ENCODE measurements at places on chromosomes 6 and 20.

DNA sequence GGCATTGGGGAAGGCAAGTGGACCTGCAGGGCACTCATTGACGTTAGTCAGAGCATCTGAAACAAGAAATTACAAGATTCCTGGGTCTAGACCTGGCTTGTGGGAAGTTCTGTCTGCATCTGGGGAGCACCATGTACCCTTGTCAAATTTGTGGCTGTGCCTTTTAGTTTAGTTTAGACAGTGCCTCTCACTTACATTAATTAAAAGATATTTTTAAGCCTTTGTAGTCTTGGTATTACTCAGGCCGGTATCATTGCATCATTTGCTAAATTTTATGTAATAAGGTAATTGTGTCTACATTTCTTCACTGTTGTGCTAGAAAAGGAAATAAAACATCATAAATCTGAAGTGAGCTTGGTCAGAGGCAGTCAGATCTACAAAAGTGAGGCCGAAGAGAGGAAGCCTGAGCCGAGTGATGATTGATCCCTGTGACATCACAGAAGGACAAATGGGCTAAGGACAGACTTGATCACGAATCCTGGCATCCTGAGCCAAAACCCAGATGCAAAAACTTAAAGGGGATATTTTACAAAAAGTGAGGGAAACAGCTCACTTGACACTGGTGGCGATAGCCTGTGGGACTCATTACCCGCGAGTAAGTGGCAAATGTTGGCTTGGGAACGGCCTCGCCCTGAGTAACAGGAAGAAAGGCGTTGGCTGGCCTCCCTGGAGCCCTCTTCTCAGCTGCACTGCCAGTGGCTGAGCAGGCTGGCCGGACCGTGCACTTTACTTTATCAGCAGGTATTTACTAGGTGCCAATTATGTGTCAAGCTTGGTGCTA is 106.5 kb downstream of the TCP11 start:
- no peak for DNase-seq

DNA sequence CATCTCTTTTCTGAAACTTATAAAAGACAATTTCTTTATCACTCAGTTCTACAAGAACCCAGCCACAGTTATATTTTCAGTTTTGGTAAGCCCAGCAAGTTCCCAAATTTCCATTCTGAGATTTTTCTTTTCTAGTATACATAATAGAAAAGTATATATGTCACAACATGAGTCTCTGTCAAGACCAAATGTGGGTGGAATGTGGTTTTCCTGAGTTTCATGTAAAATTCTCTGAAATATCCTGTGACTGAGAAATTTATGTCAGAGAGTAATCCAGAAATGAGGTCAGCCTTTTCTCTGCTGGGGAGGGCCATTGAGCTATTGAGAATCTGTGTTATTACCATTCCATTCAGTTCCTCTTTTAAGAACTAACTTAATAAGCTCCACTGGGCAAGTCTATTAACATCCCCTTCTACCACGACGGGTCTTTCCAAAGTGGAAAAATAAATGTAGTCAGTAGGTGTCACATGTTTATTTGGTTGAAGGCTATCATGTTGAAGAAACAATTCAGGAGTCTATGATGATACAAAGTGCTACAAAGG is 100.7 kb upstream of the HMGN3 start:
- no peak for DNase-seq

- DNase-seq: no peak
Observed at GRCh38 chr20:9269280-9269971, 200.5 kb downstream of the PLCB4 start.

GRCh38 chr6:109609737-109610136 is 81.3 kb downstream of the AK9 start:
- no peak for DNase-seq

GRCh38 chr6:135311446-135312200 is 130.5 kb downstream of the MYB start:
- DNase-seq: peak; percentile 97

- DNase-seq: no peak
Observed at GRCh38 chr6:125918681-125919566, 37.6 kb upstream of the HINT3 start.

- no peak for DNase-seq
Observed at GRCh38 chr6:137821491-137821890, 45.6 kb upstream of the TNFAIP3 start.

- DNase-seq: no peak
Observed at GRCh38 chr6:144847916-144848315, 562.8 kb downstream of the UTRN start.

GRCh38 chr20:56468316-56469076 is at the start of gene RTF2:
RTF2 (plus strand) TSS chr20:56468627; CDS start chr20:56468698, 71 bp downstream.
- peak; percentile 86 for DNase-seq

DNA sequence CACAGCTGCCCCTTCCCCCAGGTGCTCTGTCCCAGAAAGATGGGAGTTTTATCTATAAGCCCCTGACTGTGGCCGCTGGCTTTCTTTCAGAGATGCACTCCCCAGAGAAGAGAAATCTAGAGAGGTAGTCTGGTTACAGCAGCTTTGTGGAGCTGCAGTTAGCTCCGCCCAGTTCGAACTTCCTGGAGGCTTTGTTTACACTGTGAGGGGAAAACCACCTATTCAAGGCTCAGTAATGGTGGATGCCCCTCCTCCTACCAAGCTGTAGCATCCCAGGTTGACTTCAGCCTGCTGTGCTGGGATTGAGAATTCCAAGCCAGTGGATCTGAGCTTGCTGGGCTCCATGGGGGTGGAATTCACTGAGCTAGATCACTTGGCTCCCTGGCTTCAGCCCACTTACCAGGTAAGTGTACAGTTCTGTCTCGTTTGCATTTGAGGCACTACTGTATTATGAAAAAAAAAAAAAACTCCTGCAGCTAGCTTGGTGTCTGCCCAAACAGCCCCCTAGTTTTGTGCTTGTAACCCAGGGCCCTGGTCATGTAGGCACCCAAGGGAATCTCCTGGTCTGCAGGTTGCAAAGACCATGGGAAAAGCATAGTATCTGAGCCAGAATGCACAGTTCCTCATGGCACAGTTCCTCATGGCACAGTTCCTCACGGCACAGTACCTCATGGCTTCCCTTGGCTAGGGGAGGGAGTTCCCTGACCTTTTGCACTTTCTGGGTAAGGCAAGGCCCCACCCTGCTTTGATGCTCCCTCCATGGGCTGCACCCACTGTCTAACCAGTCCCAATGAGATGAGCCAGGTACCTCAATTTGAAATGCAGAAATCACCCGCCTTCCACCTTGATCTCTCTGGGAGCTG is 275.0 kb downstream of the CENPW start:
- no peak for DNase-seq

DNA sequence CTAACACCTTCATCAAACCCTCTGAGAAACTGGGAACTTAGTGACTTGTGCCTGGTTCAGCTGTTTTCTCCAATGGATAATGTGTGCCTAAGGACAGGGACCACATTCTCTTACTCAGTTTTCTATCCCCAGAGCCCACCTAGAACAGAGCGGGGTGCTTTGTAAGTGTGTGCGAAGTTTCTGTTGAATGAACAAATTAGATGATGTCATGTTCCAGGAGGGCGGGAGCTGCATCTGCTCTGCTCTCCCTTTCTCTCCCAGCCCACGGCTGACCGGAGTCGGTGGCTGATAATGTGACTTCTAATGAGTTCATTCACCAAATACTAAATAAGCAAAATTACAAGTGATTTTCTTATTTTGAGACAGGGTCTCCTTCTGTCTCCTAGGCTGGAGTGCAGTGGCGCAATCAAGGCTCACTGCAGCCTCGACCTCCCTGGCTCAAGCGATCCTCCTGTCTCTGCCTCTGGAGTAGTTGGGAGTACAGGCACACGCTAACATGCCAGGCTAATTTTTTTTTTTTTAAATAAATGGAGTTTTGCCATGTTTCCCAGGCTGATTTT is 60.7 kb upstream of the FNDC1 start:
- DNase-seq: no peak

- no peak for DNase-seq
Observed at GRCh38 chr6:46329568-46329967, 158.8 kb upstream of the ENPP5 start.

DNA sequence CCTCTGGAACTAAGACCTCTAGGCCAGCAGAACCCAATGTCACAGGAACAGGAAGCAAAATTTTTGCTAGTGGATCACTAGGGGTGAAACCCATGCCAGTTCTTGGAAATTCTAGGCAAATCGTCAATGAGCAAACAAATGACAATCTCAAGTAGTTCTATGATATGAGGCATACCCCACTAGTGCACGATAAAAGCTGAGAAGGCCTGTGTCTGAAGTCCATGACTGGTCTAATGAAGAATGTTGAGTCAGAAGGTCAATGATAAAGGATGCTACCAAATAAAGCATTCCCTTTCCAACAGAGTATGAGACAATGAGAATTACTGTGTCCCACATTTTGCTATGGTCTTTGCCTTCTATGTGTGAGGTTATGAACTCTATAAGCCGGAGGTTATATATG is 149.4 kb upstream of the NOX3 start:
- DNase-seq: no peak

GRCh38 chr6:56808871-56809359 is 146.0 kb upstream of the BEND6 start:
- no peak for DNase-seq

- peak; percentile 27 for DNase-seq
Observed at GRCh38 chr20:12966468-12967085, 42.2 kb upstream of the SPTLC3 start.

- no peak for DNase-seq
Observed at GRCh38 chr6:35385457-35386202, 43.3 kb downstream of the PPARD start.

DNA sequence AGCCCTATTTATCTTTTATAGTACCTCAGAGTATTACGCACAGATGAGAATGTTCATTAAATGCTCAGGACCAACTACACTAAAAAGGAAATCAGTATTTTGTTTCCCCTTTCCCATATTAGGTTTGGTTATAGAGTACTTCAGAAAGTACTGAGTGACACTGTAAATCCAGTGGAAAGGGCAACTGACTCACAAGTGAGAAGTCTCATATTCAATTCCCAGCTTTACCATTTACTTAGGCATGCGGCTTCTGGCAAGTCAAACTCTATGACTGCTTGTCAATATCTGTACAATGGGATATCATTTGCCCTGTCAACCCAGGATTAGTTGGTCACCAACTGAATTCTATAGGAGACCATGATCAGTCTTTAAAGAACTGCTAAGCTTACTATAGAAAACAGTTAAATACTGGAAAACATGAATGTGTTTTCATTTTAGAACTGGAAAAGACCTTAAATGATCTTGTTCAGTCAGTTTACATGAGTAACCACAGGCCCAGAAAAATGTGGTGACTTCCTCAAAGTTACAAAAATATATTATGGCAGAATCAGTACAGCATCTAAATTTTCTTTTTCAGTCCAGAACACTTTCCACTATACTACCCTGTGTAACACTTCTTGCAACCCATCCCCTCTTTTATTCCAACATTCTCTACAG is 3.6 kb downstream of the MAP3K7 start:
- DNase-seq: no peak

GRCh38 chr20:31710423-31711108 is 12.1 kb downstream of the BCL2L1 start:
- peak; percentile 98 for DNase-seq

Data from NCI-H1105 treated with DMSO at 0.1 percent for 48 hours (cell line).